ENCODE measurements at places on chromosomes 13 and 19. TPM values are rescaled to one million over a fixed set of nuclear protein-coding genes. Genes with fewer than 3 reads are reported as not detected.

DNA sequence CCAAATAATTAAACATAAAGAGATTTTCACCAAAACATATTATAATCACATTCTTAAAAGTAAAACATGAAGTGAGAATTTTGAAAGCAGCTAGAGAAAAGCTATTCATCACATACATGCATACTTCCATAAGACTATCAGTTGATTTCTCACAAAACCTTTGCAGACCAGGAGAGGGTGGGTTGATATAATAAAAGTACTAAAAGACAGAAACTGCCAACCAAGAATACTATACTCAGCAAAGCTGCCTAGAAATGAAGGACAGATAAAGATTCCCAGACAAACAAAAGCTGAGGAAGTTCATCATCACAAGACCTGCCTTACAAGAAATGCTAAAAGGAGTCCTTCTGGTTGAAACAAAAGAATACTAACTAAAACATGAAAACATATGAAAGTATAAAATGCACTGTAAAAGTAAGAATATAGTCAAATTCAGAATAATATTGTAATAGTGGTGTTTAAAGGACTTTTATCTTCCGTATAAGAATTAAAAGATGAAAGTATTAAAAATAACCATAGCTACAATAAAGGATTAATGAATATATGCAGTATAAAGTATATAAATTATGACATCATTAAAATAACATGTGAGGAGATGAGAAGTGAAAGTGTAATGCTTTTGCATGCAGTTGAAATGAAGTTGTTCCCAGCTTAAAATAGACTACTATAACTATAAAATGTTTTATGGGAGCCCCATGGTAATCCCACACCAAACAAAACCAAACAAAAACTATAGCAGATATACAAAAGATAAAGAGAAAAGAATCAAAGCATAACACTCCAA lies 76.2 kb downstream of the RXFP2 start:
- DNase-seq, result no peak

GRCh38 chr19:34230820-34231219 lies 23.5 kb upstream of the GARRE1 start:
- DNase-seq, result no peak

GRCh38 chr19:49455773-49456172 lies 2.7 kb downstream of the ALDH16A1 start:
- DNase-seq, result no peak

GRCh38 chr13:99027661-99028425 lies 50.0 kb upstream of the DOCK9 start:
- no peak for DNase-seq

GRCh38 chr19:2811735-2812413 lies 7.8 kb upstream of the ZNF554 start:
- DNase-seq, result no peak

DNA sequence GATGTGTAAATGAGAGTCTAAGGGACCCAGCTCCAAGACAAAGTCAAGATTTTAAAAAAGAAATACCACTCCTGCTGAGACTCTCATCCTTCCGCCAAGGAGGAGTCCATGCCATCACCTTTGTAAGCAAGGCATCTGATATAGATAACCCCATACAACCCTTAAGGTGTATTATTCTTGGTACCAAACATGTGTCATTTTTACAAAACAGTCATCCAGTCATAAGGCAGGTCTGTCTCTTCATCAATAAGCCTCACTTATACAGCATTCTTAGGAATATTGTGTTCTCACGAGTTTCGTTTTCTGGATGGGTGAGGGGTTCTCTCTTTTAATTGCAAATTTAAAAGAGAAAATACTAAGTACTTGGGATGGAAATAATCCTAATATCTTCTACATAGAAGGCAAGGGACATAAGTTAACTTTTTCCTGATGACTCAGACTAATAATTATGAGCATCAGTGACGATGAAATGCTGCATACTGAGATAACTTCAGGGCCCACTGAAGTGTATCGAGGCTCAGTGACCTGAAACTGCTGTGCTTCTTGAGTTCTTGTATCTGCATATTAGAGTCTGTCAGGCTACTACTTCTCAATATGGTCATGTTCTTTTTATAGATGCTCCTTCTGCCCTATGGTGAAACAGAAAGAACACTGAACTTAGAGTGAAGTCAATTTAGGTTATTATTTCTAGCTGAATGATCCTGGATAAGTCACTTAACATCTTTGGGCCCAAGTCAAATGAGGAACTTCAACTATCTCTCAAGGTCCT lies 166.6 kb downstream of the KLF12 start:
- no peak for DNase-seq

MIPEP gene
- 10.9 TPM for total RNA-seq

ELAVL3 gene
- total RNA-seq, result not detected

ICAM5 gene
- total RNA-seq, result 3.8 TPM

Data from activated CD4-positive, alpha-beta T cell treated with anti-CD3 and anti-CD28 coated beads, Interleukin-2, amount 10 ng/mL, durations not matched to agents 24 days and 14 days (primary cell).